ENCODE measurements at places on chromosomes 11 and 22. TPM values are rescaled to one million over a fixed set of nuclear protein-coding genes. Genes with fewer than 3 reads are reported as not detected.

DNA sequence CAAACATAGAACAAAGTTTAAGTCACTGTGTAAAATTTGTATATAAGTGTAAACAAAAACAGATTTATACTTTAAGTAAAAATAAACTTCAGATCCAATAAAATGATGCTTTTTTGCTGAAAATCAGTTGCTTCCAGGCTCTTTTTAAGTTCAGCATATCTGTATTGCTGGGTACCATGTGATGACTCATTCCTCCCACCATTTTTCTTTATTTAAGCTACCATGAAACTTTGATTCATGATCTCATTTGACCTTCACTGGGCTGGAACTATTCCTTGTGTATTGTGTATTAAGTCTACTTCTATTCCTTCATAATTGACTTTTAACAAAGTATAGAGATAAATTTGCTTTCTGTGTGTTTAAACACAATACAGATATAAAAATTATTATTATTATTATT lies 46.3 kb upstream of the RRM1 start:
- DNase-seq = no peak

- no peak for DNase-seq
Observed at GRCh38 chr11:116101902-116102301, 597.7 kb upstream of the CADM1 start.

DNA sequence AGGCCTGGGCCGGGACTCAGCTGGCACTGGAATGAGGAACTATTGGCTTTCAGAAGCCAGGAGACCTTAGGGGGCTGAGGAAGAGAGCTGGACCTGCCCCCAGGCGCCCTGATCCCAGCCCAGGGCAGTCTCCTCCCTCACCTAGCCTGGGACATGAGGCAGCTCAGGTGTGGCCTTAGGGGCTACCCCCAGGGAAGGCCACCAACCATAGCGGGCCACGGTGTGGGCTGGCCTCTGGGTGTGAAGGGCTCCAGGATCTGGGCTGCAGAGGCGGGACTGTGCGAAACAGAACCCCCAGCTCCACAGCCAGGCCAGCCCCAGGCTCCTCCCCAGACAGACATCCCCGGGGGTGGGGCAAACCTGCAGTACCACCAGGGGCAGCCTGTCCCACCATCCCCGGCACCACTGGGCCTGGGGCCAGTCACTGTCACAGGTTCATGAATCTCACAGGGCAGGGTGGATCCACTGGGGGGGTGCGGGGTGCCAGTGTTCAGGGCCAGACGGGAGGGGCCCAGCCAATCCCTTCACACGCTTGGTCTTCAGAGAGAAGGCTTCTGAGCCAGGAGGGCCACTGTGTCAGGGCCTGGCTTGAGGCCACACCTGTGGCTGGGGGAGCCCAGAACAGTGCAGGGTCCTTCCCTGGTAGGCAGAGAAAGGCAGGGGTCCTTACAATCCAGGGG lies 3.5 kb downstream of the PLXNB2 start:
- peak; percentile 82 for DNase-seq

GRCh38 chr11:93481696-93482095 lies 61.5 kb downstream of the SMCO4 start:
- peak; percentile 65 for DNase-seq

- DNase-seq = peak; percentile 12
Observed at GRCh38 chr11:130710497-130711012, 205.7 kb downstream of the SNX19 start.

DNA sequence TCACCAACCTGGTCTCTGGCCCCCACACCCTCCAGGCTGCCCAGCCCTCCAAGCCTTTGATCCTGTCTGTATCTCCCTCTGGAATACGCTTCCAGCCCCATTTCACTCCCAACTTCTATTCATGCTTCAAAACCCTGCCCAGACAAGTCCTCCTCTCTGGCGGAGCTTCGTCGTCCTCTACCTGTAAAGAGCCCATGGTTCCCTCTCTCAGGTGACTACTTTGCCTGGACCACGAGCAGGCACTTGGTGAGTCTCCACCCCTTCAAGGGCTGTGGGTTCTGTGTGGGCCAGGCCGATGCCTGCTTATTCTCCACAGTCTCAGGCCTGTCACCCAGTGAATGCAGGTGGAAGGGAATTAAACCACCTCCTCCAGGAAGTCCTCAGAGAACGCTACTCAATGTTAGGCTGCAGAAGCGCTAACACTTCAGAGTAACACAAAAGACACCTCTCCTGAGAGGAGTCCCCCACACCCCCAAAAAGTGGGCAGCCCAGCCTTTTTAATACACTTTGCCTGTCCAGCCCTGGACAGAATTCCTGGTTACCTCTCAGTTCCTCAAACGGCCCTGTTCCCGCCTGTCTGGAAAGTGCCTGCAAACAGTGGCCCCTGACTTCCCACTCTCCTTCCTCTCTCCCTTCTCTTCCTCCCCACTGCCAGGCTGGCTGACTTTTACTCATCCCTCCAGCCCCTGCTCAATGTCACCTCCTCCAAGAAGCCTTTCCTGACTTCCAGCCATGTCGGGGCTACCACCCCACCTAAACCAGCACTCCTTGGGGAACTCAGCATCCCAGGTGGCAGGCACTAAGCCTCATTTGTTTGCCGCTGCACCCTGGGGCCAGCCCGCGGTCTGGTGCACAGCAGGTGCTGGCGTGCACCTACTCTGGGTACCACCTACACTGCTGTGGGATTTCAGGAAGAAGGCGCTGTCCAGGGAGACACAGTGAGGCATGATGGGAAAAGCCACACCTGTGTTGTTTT lies 9.0 kb downstream of the RAC2 start:
- DNase-seq = no peak

GRCh38 chr22:42262964-42263363 lies 7.5 kb downstream of the TCF20 start:
- no peak for DNase-seq

DNA sequence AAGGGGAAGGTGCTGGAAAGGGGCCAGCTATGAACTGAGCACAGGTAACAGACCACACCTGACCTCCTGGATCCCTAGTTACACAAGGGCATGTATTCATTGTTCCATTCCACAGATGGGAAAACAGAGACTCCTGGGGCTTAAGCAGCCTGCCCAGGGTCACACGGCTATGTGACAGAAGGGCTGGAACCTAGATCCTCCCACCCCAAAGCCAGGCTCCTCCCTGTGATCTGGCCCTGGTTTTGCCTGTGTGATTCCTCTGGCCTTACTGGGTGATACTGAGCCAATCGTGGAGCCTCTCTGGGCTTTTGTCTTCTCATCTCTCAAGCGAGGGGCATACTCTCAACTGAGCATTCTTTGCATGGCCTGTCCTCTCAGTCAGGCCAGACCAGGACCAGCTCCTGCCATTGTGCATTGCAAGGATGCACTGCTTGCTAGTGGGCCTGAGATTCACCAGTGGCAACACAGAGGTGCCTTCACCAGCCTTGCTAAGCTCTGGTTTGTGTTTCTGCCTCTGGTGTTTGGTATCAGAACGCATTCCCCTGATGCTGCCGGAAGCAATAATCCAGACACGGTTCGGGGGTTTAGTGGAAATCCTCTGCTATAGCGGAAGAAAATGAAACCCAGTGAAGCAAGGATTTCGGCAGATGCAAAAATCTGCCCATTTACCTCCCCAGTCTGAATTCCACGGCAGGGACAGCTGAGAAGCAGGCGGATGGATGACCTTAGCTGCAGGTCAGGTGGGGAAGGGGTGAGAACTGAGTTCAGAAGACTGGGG lies 226.6 kb downstream of the ST3GAL4 start:
- DNase-seq = no peak

- peak; percentile 45 for DNase-seq
Observed at GRCh38 chr22:43376765-43377547, 33.8 kb upstream of the SCUBE1 start.

DNA sequence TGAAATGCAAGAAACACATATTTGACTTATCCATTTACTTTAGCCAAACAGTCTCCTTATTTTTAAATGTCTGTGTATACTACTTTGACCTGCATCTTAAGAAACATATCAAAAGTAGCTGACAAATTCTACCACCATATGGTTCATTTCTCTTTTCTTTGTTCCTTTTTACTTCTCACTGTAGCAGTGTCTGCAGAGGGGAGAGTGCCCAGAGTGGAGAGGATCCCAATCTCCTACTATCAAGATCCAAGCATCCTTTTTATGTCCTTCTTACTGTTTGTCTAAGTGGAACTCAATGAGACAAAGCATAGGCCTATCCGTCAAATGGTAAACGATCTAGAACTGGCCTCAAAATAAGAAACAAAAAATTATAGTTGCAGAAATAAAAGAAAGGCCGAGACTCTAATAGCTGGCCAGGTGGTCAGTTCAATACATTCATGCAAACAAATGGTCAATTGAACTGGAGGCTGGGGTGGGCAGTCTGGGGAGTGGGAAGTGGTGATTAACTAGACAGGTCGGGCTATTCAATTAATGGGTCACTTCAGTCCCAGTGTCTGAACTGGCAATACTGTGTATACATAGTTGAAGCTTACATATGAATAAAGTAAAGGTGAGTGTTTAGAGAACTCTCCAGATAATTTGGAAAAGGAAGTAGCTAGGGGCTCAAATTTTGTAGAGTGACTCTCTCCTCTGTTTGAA lies 149.1 kb downstream of the MAML2 start:
- DNase-seq = no peak

DNA sequence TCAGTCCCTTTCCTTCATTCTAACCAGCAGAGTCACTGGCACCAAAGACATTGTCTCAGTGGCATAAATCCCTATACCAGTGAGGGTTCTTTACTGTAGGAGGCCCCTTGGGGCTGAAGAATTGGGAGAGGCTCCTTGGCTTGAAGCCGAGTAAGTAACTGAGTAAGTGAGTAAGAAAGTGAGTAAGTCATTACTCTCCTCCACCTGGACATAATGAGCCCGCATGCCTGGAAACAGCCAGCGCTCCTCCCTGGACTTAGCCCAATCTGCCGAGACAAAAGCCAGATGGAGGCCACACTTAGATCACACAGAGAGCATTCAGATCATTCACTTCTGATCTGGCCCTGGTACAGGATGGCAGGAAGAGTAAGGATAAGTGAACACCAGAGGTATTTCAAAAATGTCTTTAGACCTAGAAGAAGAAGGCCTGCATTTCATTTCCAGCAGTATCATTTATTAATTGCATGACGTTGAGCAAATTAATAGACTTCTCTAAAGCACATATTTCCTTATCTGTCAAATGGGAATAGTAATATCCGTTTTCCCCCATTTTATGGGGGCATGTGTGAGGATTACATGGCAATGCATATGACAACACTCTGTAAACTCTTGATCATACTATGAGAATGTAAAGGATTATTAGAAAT lies 8.2 kb upstream of the MICAL3 start:
- no peak for DNase-seq

- DNase-seq = no peak
Observed at GRCh38 chr11:134358165-134358855, 26.5 kb downstream of the GLB1L2 start.

DNA sequence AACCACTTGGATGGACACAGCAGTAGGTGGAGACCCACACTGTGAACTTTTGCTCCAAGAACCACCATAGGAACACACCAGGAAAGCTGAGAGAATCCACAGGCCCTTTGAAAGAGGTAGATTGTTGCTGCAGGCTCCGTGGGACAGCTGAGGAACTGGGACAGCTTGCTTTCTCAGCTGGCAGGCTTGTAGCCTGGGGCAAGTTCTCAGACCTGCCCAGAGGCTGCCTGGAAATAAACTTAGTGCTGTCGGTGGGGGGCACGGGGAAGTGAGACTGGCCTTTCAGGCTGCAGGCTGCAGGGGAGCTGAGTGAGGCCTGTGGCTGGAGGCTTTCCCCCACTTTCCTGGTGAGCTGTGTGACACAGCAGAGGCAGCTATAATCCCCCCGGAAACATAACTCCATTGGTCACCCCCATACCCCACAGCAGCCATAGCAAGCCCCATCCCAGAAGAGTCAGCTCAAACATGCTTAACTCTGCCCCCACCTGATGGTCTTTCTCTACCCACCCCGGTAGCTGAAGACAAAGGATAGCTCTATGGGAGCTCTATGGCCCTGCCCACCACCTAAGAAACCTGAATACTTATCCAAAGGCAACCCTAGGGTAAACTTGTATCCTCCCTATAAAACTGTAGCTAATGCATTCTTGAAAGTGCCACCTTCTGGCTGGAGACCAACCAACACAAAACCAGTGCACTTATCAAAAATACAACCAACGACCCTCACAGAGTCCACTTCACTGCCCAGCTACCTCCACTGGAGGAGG lies 21.4 kb upstream of the ACRV1 start:
- no peak for DNase-seq

- no peak for DNase-seq
Observed at GRCh38 chr11:14269692-14270573, 89.0 kb downstream of the RRAS2 start.

ANO5 gene
- 9.9 TPM for total RNA-seq

SAA1 gene
- total RNA-seq = 3.9 TPM

PATE2 gene
- total RNA-seq = not detected

ACTN3 gene
- total RNA-seq = 0.09 TPM

ACAD8 gene
- 28.8 TPM for total RNA-seq

TMEM45B gene
- 278 TPM for total RNA-seq

KRTAP5-1 gene
- not detected for total RNA-seq

CDCA5 gene
- 2.9 TPM for total RNA-seq

C11orf16 gene
- total RNA-seq = not detected

TMPRSS4 gene
- total RNA-seq = 243 TPM

ACR gene
- total RNA-seq = 0.43 TPM
